Activated CD4-positive, alpha-beta T cell treated with anti-CD3 and anti-CD28 coated beads, Interleukin-2, Interleukin-6, amounts not matched to agents 100 ng/mL and 50 ng/mL, durations not matched to agents 16 hours and 8 hours (primary cell): ENCODE measurements at places on chromosomes 5 and 9.

DNA sequence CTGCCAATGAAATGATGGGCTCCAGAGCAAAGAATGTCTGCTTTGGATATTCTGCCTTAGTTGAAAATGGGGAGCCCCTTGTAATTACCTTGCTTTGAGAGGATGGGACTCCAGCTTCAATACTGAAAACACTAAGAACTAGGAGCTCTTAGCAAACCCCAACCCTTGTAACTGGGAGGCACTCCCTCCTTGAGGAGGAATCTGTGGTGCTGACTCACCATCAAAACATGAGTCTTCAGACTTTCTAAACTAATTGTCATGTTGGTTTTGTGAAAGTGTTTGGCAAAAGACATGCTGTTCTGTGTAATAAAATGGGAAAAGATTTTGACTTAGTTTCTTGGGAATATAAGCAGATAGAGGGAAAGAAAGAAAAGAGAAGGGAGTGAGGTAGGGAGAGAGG lies 91.9 kb upstream of the PTPRD start:
- DNase-seq: no peak

GRCh38 chr9:7791394-7791793 lies 8.2 kb downstream of the DMAC1 start:
- no peak for DNase-seq

DNA sequence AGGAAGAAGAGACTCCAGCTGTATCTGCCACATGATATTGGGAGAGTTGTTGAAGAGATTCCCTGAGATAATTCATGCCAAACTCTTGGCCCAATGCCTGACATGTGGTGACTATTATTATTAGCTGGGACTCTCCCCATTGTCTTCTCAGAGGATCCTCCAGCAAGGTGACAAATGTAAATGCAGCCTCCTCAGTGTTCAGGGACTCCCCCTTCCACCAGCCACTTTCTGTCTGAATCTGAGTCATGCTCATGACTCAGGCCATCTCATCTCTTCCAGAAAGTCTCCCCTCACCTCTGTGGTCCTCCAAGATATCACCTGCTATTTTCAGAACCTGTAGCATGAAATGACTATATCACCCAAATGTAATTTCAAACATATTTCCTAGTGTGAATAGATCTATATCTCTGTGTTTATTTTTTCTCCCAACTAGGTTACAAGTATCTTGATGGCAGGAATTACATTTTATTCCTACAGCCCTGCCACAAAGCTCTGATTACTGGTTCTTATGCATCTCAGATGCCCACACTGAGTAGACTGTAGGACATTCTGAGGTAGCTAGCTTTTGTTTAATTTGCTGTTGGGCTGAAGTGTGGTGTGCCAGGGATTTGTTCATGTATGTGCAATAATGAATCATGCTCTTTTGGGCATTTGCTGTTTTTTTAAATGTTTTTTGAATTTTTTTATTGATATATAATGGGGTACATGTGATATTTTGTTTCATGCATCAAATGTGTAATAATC lies 126.6 kb upstream of the IL12B start:
- DNase-seq: peak; percentile 93

DNA sequence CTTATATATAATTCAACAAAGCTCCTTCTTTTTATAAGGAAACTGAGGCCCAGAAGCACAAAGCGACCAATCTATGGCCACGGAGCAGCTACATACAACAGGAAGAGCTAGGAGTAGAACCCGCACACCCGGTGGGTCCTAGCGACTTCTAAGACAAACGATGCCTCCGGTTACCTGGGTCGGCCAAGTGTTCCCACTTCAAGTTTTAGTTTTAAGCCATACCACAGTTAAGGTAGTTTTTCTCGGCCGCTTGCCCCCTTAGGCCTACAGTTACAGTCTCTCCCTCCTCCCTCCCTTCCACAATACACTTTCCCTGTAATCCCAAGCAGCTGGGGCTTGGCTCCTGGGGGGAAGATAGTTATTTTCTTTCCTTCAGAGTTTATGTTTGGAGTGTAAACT lies 533 bp downstream of the SREK1IP1 start:
- peak; percentile 32 for DNase-seq
